ENCODE measurements at places on chromosomes 3 and 15. TPM values are rescaled to one million over a fixed set of nuclear protein-coding genes. Genes with fewer than 3 reads are reported as not detected.

- no peak for DNase-seq
These were observed 110.4 kb downstream of the EDEM1 start for GRCh38 chr3:5297895-5298294.

Gene PIGB
- 3.2 TPM for total RNA-seq

DNA sequence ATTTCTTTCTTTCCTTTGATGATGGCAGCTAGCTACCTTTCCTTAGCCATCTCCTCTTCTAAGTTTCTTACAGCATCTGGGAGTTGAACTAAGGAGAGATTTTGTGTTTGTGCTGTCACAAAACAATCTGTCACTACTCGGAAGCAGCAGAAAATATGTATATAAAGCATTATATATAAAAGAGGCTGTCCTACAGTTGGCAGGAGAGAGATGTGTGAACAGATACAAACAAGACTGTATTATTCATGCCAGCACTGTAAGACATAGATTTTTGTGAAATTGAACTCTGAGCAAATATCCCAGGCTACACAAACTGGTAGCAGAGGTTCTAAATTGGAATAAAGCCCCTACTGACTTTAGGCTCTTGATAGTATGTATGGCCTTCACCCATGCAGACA, 577.5 kb upstream of the NECTIN3 start:
- DNase-seq = no peak

DNA sequence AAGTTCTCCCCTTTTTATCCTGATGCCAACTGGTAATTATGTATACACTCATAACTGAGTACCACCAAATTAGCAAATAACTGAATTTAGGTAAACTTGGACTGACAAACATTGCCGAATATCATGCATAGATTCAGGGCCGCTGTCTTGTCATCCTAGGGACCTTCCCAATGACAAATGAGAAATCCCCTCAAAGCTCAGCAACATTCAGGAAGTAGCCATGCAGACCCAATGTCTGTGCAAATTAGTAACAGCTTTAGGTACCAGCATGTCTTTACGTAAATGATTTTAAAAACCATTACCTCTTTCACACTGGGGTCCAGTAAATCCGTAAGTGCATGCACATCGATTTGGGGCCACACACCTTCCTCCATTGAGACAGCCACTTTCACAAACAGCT, 49.5 kb downstream of the FBN1 start:
- DNase-seq = no peak

Gene EPHA3
- 5.4 TPM for total RNA-seq

DNA sequence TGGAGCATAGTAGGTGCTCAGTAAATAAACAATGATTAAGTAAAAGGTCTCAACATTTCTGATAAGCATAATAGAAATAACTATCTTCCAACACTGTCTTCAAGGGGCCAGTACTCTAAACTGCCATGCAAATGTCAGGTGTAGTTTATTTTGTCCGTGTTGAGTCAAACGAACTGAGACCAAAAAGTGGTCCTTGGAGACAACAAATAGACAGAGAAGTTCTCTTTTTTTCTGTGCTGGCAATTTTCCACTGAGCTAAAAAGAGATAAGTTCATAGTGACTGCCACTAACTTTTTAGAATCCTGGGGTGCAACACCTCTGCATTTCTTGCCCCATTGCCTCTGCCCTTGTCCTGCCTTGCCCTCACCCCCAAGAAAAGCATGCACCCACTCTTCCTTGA, 14.7 kb upstream of the MBNL1 start:
- DNase-seq = no peak

GRCh38 chr3:11400213-11400612, 128.0 kb downstream of the ATG7 start:
- DNase-seq = no peak

DNA sequence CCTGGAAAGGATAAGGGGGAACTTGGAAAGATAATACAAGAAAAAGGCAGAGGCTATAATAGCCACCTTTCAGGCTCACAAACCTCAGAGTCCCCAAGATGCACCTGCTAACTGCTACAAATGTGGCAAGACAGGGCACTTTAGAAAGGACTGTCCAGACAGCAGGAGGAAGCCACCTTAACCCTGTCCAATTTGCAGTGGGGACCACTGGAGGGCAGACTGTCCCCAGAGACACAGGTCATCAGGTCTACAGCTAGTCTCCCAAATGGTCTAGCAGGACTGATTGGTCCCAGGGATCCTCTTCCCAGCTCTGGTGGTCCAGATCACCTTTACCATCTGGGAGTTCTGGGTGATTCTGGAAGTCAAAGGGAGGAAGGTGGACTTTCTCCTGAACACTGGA, 882.5 kb upstream of the GBE1 start:
- no peak for DNase-seq

Gene AVEN
- 12.9 TPM for total RNA-seq

Gene KBTBD8
- 6.9 TPM for total RNA-seq

Gene SNX22
- total RNA-seq = 11.9 TPM

Gene CACNA1D
- total RNA-seq = 9.6 TPM
